IMR-90 (cell line): ENCODE measurements at places on chromosomes 2 and 18. TPM values are rescaled to one million over a fixed set of nuclear protein-coding genes. Genes with fewer than 3 reads are reported as not detected.

HOXD12 gene
- not detected in 2 replicates for total RNA-seq

CRYGD gene
- not detected in 2 replicates for total RNA-seq

DGUOK gene
- total RNA-seq = 57.2 and 66.3 TPM in 2 replicates

STARD6 gene
- 0.28 TPM in 1 of 2 replicates, not detected in the other for total RNA-seq

RAB17 gene
- total RNA-seq = not detected in 2 replicates

CFC1 gene
- total RNA-seq = not detected in 2 replicates

CCDC121 gene
- 2.0 and 2.2 TPM in 2 replicates for total RNA-seq

MALL gene
- total RNA-seq = 1.6 and 2.2 TPM in 2 replicates
